ENCODE measurements at places on chromosomes 12 and 14. TPM values are rescaled to one million over a fixed set of nuclear protein-coding genes. Genes with fewer than 3 reads are reported as not detected.
A peak's percentile ranks its signal among the peaks of the same experiment; 100 is the strongest.

DNA sequence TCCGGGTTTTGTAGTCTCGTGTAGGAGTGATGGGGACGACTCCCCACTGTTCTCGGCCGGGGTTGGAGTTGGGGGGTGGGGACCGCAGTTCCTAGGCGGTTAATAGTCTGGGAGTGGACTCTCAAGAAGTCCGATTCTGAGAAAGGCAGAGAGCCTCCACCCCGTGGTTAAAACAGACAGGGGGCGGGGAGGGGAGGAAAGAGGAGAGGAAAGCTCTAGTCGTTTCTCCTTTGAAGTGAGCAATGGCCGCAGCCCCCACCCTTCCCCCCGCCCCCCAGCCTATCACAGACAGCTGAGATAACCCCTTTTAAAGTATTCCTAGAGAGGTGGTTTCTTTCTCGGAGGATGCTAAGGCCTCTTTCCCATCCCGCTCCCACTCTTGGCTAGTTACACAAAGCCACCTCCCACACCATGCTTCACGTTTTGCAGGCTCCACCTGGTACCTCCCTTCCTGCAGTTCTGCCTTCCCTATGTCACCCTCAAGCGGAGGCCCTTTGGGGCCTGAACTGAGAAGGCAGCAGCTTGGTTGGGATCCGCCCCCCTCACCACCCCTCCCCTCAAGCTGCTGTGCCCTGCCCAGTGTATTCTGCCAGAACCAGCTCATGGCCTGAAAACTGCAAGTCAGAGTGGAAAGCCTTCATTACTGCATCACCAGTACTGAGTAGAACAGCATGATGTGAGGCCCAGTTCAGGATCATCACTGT lies 853 bp downstream of the USP5 start:
- no peak for DNase-seq

Gene CLEC4A
- total RNA-seq: 0.62 TPM

Gene AQP6
- total RNA-seq: not detected

- no peak for DNase-seq
Observed at GRCh38 chr12:121883315-121883660, 5.3 kb upstream of the PSMD9 start.

Gene C1S
- total RNA-seq: 80.1 TPM

GRCh38 chr12:112303799-112304198 lies 78.4 kb downstream of the HECTD4 start:
- no peak for DNase-seq

DNA sequence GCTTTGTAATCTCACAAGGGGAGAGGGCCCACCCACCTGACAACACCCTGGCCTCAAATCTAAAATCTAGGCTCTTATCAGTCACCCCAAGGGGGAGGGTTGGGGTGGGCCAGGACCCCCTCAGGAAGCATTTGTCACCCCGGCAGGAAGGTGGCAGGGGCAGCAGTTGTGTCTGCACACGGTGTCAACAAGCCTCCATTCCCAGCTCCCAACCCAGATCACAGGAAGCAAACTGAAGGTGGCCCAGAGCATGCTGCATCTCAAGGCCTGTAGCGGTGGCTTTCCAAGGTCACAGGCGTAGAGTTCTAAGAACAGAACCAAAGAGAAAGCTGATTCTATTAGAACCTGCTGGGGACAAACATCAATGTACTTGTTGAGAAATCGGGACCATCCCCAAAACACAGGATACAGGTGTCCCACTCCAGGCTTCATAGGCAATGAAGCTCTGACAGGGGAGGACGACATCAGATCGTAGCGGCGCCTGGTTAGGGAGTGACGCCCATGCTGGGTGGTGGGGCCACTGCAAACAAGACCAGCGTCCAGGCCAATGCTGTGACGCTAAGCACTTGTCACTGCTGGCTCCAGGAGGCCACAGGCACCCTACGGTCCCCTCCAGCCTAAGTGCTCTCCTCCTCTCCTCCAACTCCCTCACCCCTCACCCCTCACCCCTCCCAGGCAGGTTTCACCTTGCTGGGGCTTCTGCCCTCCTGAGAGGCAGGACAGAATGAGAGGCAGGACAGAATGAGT lies 52.9 kb downstream of the CCDC88C start:
- DNase-seq: no peak

DNA sequence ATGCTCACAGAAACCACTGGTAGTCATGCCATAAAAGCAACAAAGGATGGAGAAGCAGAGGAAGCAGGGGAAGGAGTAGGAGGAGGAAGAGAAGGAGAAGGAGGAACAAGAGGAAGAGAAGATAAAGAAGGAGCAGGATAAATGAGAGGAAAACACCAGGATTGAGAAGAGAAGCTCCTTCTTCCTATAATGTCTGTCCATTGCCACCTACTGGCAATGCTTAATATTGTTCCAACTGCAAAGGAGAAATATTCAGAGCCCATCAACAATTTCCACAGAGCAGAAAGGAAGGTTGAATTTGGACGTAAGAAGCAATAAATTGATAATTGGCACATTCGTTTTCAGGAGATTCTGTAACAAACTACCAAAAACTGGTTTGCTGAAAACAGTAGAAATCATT lies 898.4 kb downstream of the SLC16A7 start:
- no peak for DNase-seq

Gene TSPAN8
- not detected for total RNA-seq

Gene INHBC
- total RNA-seq: not detected

GRCh38 chr12:79775355-79776027 lies 84.7 kb upstream of the PAWR start:
- DNase-seq: no peak

GRCh38 chr14:39140170-39140569 lies 26.0 kb downstream of the GEMIN2 start:
- DNase-seq: no peak

- DNase-seq: no peak
Observed at GRCh38 chr12:102407776-102408486, 72.4 kb downstream of the IGF1 start.

Gene TC2N
- 9.4 TPM for total RNA-seq

Gene SLC5A8
- not detected for total RNA-seq

Gene NEUROD4
- not detected for total RNA-seq

Gene CLMN
- 5.3 TPM for total RNA-seq

GRCh38 chr14:29911810-29912209 lies 15.8 kb downstream of the PRKD1 start:
- DNase-seq: no peak

- DNase-seq: peak; percentile 21
Observed at GRCh38 chr14:94827711-94828447, 58.0 kb upstream of the GSC start.

- no peak for DNase-seq
Observed at GRCh38 chr14:63725786-63726460, 1.9 kb downstream of the SGPP1 start.

GRCh38 chr12:98227162-98227561 lies 288.2 kb upstream of the TMPO start:
- no peak for DNase-seq

DNA sequence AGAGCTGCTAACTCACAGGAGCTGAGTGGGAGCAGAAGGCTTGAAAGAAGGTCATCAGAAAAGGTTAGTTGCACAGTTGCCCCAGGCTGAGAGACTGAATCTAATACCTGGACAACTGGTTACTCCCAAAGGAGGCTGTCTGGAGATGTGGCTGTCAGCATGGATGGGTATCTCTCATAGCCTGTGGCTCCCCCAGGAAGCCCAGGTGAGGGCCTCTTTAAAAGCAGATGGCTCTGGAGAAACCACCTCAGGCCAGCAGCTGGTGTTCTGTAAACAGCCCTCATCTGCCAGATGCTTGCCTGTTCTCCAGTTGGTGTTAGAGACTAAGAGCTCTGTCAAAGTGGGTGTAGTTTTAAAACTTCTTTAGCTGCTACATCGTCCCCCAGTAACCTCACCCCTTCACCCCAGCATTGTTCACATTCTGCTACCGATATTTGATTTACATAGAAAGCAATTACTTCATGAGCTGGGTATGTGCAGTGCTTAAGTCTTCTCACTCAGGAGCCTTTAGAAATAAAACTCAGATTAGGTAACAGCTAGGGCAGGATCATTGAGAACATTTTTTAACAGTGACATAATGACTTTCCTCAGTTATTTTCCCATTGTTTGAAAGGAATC lies 25.8 kb downstream of the DACT1 start:
- no peak for DNase-seq

Gene PPTC7
- 80.1 TPM for total RNA-seq

Gene OR2AP1
- total RNA-seq: not detected

DNA sequence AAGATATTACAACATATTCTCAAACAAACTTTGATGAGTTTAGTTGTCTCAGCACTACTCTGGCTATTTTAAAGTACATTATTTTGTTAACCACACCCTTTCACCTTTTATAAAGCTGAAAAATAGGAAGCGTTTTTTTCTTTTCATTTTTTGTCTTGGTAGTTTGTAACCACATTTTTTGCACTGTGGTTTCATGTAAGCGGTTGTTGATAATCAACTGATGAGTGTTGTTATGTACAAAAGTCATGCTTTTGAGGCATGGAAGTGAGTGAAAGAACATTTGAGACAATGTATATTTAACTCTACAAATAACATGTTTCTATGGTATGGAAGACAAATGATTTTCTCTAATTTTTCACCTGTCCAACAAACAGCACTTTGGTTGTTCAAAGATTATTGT lies 52.1 kb upstream of the ATP2B1 start:
- no peak for DNase-seq

DNA sequence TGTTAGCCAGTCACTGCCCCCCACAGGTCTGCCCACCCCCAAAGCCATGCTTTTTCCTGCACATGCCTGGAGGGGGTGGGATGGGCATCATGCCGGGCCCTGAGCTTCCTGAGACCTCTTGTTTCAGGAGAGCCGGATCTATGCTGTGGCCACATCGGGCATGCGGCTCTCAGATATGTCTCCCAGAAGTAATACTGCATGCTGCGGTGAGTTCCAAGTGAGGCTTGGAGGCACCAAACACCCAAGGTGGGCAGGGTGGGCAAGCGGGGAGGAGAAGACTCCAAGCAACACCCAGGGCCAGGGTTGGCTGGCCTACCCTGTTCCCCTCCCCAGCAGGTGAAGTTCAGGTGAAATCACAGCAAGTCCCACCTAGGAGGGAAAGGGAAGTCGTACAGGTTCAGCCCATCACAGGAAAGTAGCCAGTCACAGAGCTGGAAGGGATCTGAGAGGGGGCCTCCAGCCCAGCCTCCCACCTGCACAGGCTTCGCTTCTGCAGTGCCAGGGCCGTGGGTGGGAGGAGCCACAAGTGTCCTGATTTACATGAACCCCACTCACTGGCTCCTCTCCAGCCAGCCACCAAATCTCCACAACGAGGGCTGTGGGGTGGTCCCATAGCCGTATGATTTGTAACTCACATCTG lies 30.9 kb downstream of the PIGH start:
- DNase-seq: no peak

Gene HSPB8
- total RNA-seq: 427 TPM

- DNase-seq: no peak
Observed at GRCh38 chr14:62097072-62097471, 334.9 kb downstream of the SNAPC1 start.

Gene SLC38A4
- total RNA-seq: 0.59 TPM

DNA sequence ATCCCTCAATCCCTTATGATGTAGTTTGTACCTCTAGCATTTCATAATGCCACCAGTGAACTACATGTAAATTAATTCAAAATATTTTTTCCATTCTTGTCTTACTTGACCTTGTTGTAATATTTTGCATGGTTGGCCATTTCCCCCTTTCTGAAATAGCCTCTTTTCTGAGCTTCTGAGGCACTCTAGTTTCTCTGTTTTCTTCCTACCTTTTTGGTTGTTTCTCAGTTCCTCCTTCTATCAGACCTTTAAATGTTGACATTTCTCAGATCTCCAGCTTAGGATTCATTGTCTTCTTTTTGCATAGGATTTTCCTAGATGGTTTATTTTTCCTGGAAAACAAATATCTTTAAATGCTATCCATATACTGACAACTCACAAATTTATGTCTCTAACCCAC lies 9.8 kb upstream of the RMST start:
- DNase-seq: no peak

DNA sequence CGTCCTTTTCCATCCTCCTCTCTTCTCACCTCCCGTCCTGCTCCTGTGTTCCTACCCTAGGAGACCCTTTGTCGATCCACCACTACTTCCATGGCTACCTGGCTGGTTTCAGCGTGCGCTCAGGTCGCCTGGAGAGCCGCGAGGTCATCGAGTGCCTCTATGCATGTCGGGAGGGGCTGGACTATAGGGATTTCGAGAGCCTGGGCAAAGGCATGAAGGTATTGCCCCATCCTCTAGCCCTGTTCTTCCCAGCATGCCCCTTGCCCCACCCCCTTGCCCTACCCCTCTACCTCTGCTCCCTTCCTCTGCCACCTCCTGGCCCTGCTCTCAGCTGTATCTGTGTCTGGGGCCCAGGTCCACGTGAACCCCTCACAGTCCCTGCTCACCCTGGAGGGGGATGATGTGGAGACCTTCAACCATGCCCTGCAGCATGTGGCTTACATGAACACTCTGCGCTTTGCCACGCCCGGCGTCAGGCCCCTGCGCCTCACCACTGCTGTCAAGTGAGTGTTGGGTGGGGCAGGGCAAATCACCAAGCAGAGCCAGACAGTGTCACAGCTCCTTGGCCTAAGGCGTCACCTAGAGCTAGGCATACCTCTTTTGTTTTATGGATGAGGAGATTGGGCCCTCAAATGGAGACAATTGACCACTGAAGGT lies 12.8 kb downstream of the CLSTN3 start:
- DNase-seq: no peak

DNA sequence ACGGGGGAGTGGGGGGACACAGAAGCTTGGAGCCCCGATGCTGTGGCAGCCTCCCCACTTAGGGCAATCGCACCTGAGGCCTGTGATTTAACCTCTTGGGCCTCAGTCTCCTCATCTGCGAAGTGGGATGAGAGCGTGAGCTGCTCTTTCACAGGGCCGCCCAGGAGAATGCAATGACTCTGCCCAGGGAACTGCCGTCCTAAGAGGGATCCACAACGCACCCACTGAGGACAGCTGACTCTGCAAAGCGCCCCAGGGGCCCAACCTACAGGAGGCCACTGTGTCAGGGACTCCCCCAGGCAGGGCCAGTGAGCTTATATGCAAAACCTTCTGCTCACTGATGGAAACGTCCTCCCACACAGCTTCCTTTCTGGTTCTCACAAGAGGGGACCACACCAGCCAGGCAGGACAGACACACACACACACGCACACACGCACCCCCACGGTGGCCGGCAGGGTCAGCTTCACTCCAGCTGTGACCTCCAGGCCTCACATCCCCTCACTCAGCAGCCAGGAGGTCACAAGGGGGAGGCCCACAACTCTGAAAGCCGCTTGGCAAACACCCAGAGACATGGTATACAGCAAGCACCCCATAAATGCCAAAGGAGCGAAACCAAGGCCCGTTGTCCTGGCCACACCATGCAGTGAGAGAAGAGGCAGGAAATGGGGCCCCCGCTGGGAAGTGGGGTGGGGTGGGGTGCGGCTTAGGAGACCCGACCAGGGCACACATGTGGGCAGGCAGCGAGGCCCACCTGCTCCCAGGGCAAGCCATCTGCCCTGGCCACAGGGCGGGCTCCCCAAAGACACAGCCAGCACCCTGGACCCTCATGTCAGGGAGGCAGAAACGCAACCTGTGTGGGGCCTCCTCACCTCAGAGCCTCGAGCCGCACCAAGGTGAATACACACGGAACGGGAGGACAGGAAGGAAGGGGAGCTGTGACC lies 73.3 kb downstream of the NCOR2 start:
- no peak for DNase-seq

GRCh38 chr14:104134061-104134965 lies 4.1 kb upstream of the KIF26A start:
- peak; percentile 5 for DNase-seq

Gene SLC4A8
- total RNA-seq: 3.6 TPM

Data from heart left ventricle (tissue), 16 donors.